Cardiac atrium fibroblast (primary cell): ENCODE measurements at places on chromosomes 13 and 19. TPM values are rescaled to one million over a fixed set of nuclear protein-coding genes. Genes with fewer than 3 reads are reported as not detected.

Gene OR10H3
- not detected in 2 replicates for total RNA-seq

Gene NDFIP2
- total RNA-seq, result 29.4 and 30.5 TPM in 2 replicates

Gene CACNG7
- 6.3 and 11.3 TPM in 2 replicates for total RNA-seq

Gene KCNC3
- 0.16 and 0.90 TPM in 2 replicates for total RNA-seq

Gene ADM5
- 0.72 TPM in 1 of 2 replicates, not detected in the other for total RNA-seq

Gene CAPN12
- 2.8 TPM in 1 of 2 replicates, not detected in the other for total RNA-seq

Gene SCEL
- not detected in 2 replicates for total RNA-seq

Gene ZNF571
- 0.97 and 1.6 TPM in 2 replicates for total RNA-seq

Gene TMIGD2
- total RNA-seq, result not detected in 2 replicates

Gene CALR3
- total RNA-seq, result not detected in 2 replicates

Gene SYT3
- total RNA-seq, result 0.16 TPM in 1 of 2 replicates, not detected in the other

Gene TMEM238
- not detected in 2 replicates for total RNA-seq

Gene CYP2A6
- not detected in 2 replicates for total RNA-seq

Gene FPR1
- total RNA-seq, result 0.18 TPM in 1 of 2 replicates, not detected in the other
